ENCODE measurements at places on chromosomes 4 and X. TPM values are rescaled to one million over a fixed set of nuclear protein-coding genes. Genes with fewer than 3 reads are reported as not detected.

DNA sequence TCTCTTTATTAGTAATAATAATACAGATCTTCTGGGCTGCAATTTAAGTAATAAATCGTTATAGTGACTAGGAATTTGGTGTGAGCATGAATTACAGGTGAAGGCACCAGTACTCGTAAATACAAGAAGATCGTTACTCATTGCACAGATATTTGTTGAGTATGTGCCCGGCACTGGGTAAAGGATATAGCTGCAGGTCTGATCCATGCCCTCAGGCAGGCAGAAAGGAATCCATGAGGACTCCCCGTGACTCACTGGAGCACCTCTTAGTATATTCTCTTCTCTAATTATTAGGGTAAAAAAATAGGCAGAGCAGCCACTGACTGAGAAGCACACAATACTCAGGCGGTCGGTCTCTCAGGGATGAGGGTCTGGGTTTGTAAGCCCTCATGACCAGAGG lies 868.3 kb downstream of the RAB28 start:
- no peak for DNase-seq

GRCh38 chr4:632196-632790 lies 6.9 kb downstream of the PDE6B start:
- DNase-seq = no peak

DNA sequence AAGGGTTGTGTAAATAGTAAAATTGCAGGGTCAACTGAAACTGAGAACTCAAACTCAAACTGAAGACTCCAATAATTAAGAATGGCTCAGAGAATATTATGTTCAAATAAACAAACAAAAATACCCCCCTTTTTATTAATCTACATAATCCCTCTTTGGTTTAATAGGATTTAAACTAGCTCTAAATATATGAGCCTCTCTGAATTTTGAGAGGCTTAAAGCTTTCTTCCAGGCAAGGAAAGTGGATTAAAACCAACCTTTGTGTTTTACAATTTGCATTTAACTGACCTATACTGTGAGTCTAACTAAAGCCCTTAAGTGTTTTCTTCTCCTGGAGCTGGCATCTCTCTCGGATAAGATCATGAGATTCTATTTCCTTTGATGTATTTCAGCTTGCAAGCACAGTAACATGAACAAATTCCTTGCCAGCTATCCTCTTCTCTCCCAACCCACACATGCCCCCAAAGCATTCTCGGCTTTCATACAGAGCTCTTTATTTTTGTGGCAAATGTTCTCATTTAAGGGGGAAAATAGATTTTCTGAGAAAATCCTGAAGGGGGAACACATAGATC lies 1310.8 kb upstream of the AGA start:
- DNase-seq = no peak

DNA sequence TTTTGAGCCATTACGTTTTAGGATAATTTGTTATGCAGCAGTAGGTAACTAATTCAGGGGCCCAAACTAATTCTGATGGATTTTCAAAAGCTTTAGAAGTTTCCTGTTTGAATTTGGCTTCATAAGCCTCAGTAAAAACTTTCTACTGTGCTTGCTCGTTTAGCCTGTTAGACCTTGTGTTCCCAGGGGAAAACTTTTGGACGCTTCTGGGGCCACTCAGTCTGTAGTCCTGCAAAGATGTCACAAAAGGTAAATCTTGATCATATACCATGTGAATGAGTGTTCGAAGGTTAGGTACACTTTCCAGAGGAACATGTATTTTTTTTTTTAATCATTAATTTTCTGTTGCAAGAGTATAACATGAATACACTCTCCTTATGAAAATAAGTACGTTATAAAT lies 70.7 kb downstream of the SUPT20HL2 start:
- DNase-seq = no peak

DNA sequence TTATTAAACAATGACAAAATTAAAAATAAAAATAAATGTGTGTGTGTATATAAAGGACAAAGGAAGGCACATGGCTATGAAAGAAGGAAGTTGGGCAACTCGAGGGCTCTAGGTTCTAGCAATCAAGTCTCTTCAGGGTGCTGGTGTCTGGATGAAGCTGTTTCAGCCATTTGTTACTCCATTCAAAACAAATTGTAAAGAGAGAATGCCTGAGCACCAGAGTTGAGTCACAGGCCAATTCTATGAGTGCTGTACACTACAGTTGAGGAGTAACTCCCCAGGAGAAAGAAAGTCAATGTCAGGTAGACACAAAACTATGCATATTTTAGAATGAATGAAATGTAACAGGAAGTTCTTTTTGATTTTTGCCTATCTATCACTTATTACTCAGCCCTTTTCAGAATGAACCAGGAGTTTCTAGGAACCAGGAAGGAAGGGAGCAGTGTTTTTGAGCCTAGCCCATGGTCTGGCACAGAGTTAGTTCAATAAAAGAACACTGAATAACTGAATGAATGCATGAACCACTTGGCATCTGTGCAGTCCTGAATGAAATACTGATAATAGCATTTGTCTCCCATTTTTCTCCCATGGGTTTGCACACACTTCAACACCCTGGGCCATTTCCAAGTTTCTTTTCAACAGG lies 151.7 kb upstream of the CPEB2 start:
- no peak for DNase-seq

The EDNRA gene
- total RNA-seq = not detected

DNA sequence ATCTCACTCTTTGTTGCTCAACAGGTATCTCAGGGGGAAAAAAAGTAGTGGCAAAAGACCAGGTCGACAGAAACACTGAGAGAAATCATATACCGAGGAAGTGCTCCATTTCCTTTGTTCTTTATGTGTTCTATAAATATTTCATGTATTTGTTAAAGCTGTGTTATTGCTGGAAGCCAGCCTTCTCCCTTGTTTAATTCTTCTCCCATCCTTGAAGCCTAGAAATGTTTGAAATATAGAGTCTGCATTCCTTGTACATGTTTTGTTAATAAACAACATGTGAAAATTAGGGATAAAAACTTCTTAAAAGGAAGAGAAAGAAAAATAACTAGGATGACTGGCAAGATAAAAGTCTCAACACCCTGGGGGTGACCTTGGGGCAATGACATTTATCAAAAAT lies 186.2 kb downstream of the ANKRD50 start:
- DNase-seq = no peak

The APELA gene
- total RNA-seq = not detected

DNA sequence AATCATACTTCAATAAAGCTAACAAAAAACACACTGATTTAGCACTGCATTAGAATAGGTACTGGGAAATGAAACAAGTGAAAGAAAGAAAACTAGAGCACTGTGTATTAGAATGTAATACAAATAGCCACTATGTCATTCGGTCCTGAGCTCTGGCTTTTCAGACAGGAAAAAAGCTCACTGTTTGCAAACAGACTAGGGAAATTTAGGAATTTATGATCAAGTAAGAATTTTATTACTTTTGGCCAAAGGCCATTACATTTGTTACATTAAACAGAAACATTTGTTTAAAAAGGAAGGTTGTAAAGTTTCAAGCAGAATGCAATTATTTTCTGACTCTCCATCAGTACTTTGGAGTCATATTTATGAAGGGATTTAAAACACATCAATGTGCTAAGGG lies 68.7 kb downstream of the KLHL8 start:
- DNase-seq = no peak

GRCh38 chr4:7964890-7965662 lies 25.4 kb upstream of the AFAP1 start:
- peak; percentile 49 for DNase-seq

GRCh38 chr4:20416800-20417199 lies 165.1 kb downstream of the SLIT2 start:
- DNase-seq = no peak

DNA sequence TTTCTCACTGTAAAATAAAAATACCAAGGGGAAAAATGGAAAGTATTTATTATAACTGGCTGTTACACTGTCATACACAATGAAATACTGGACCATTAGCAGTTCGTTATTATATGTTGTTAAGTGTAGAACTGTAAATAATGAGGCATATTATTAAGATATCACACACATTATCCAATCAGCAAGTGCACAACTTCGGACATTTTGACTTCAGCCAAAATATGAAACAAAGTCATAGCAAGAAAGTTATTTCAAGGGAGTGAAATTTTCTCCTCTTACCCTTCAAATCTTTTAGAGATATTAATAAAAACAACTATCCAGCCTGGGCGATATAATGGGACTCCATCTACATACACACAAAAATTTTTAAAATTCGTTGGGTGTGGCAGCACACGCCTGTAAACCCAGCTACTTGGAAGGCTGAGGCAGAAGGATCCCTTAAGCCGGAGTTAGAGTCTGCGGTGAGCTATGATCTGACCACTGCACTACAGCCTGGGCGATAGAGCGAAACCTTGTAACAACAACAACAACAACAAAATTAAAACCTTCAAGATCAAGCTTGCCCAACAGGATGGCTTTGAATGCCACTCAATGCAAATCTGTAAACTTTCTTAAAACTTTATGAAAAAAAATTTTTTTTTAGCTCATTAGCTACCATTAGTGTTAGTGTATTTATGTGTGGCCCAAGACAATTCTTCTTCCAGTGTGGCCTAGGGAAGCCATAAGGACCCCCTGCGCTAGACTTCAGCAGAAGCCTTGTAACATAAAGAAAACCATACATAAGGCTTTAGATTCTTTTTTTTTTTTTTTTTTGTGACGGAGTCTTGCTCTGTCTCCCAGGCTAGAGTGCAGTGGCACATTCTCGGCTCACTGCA lies 1.3 kb upstream of the CISD2 start:
- DNase-seq = no peak

The TMEM35A gene
- total RNA-seq = not detected
